ENCODE measurements at places on chromosomes 7 and 10. TPM values are rescaled to one million over a fixed set of nuclear protein-coding genes. Genes with fewer than 3 reads are reported as not detected.

Gene GPNMB
- total RNA-seq = 312 TPM

Gene CNTNAP2
- total RNA-seq = not detected

Gene PILRA
- 44.2 TPM for total RNA-seq

Gene ABCC2
- total RNA-seq = 4.2 TPM

Gene TMEM176B
- total RNA-seq = 21.1 TPM

Gene IPMK
- 5.7 TPM for total RNA-seq

Gene CALHM1
- total RNA-seq = not detected

Measured in subcutaneous adipose tissue (tissue), 4 donors.